Skeletal muscle cell (primary cell): ENCODE measurements at places on chromosomes 2 and 18.

- no peak for DNase-seq
Observed at GRCh38 chr2:201361078-201361733, 4.1 kb upstream of the FLACC1 start.

- DNase-seq = no peak
Observed at GRCh38 chr2:29073933-29074332, 390 bp downstream of the PCARE start.

DNA sequence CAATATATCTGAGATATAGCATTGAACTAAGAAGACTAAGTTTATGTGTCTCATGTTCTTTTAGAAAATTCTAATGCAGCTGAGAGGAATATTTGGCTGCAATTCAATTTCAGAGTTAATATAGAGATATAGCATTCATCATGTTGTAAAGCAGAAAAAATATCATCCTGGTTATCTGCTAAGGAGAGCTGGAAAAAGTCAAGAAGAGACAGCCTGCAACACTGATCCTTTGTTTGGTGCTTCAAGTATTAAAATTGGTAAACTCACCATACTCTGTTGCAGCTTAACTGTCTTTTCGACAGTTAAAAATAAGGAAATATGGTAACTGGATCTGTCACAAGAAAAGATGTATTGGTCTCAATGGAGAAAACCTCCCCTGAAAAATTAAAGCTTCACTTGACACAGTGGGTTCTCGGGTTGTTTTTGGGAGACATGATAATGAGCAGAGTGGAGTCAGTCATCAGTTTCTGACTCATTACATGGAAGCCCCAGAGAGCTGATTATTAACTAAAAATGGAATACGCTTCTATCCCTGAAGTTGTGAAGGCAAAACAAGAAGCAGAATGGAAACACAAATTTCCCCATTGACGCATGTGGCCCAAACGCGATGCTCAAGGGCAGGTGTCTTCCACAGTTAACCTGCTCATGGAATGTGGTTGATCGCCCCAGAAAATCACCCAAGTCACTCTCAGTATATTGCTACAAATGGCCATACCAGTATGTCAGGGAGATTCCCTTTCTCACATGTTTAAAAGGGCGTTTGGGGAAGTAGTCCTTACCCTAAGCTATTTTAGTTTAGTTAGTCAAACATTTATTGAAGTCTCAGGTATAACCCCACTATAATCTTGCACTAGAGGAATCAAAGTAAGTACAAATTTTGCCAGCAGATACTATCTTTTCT, 8.2 kb downstream of the BCL2 start:
- DNase-seq = no peak

- DNase-seq = no peak
Observed at GRCh38 chr2:5696404-5696944, 4.3 kb downstream of the SOX11 start.

DNA sequence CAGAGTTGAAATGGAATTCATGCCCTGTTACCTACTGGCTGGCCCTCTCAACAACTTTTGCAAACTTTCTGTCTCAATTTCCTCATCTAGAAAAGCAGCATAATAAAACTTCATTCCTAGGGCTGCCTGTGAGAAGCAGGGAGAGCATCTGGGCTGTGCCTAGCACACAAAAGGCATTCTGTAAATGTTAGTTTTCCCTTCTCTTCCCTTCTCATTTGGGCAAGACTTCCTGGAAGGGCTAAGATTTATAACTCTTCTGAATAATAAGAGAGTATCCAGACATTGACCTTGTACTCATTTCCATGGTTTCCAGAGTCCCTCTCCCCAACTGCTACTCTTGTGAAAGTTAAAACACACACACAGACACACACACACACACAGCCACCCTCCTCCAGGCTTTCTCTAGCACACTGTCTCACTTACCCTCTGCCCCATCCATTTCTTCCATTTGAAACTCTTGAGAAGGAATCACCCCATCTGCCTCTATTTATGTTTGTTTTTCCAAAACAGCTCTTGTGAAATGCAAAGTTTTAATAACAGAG, 302.1 kb downstream of the SMAD2 start:
- no peak for DNase-seq

DNA sequence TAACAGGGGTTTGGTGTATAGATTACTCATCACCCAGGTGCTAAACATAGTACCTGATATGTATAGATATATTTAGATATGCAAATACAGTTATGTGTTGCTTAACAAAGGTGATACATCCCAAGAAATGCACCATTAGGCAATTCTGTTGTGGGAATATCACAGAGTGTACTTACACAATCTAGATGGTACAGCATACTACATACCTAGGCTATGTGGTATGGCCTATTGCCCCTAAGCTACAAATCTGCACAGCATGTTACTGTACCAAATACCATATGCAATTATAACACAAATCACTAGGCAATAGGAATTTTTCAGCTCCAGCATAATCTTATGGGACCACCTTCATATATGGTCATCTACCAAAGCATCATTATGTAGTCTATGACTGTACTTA, 43.5 kb upstream of the NPAS2 start:
- no peak for DNase-seq

- DNase-seq = no peak
Observed at GRCh38 chr2:144331674-144332355, 188.1 kb downstream of the ZEB2 start.

DNA sequence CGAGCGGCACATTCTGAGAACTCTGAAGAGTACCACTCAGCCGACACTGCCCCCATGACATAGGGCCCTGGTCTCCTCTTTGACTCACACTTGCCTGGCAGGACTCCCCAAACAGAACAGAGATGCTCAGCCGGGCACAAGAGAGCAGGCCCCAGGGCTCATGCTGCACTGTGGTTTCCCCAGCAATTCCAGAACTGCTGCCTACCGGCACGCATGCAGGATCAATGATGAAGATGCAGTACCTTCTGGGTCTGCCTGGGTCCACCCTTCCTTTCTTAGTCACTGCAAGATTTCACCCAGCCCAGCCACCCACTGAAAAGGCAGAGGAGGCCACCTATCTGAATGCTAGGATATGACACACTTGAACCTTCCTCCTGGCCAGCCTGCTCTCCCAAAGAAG, 49.4 kb downstream of the BCL11A start:
- no peak for DNase-seq

GRCh38 chr2:223594831-223595230, 7.3 kb downstream of the SCG2 start:
- no peak for DNase-seq

GRCh38 chr2:232382331-232383225, 4.0 kb downstream of the ALPP start:
- no peak for DNase-seq

DNA sequence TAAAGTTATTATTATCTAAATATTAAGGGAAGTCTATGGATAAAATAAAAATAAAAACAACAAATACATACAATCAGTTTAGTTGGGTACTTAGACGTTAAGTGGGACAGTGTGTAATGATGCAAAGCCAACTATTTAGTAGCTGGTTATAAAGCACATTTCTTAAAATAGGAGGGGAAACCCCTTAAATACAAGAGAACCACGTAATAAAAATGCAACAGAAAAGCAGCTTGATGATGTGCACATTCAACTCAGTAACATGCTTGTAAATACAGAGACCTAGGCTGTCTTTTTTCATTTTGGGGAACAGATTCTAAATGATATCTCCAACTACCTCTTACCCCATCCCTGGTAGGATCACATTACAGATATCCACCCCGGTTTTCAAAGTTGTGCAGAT, 134.3 kb upstream of the AQP4 start:
- no peak for DNase-seq

GRCh38 chr2:45968946-45969584, 317.6 kb downstream of the PRKCE start:
- DNase-seq = peak; percentile 17

- DNase-seq = no peak
Observed at GRCh38 chr2:189628817-189629530, 32.3 kb upstream of the ASNSD1 start.

- no peak for DNase-seq
Observed at GRCh38 chr18:22447792-22448191, 30.1 kb upstream of the CTAGE1 start.

DNA sequence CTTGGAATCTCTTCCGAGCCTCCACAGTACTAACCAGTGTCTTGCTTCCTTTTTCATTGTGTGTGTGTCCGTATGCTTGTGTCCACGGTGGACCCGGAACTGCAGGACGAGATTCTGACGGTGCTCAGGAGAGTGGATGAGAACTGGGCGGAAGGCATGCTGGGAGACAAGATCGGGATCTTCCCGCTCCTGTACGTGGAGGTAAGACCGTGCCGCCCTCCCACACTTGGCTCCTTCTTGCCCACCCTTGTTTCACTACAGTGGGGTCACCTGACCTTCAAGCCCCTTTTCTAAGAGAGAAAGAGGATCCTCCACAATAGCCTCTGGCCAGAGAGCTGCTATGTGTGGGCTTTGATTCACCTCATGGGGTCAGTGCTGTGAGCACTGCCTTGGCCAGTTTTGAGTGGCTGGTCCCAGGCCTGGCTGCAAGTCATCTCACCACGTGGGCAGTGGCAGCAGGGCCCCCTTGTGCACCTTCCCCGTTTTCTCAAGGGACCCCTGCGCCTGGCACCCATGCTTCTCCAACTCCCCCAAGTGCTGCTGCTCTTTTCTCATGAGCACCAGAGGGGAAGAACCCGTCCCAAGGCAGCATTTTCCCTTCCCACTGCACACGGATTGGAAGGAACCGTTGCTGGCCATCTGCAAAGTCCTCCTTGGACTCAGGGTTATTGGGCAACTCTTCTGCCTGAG, 242.1 kb downstream of the SEPTIN10 start:
- no peak for DNase-seq

DNA sequence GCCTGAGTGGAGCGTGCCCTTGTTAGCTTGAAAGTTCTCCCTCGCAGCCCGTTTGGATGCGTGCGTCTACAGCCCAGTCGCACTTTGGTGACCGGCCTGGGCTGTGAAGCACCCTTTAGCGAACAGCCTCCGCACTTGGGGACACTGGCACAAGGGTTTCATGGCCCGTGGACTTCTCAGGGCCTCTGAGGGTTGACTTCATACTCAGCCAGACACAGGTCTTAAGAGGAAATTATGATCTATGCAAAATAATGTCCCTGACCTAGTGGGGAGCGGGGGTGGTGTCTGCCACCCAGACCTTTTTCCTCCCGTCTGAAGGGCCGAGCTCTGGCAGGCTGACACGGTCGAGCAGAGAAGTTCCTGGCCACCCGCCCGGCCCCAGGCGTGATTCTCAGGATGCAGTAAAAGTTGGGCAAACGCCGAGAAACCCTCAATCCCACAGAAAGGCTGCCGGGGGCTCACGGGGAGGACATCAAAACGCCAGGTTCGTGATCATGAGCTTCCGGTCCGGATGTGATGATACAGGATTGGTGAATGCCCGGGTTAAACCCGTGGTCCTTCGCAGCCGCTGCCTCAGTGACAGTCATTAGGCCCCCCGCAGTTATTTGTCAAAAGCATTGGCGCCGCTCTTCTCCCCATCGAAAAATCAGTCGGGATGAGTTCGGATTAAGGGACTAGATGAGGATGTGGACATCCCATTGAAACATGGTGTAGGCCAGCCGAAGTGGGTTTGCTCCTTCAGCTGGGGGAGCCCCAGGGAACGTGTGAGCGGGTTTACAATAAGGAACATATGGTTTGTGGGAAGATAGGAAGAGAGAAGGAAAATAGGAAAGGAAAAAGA, 3.6 kb upstream of the PAX3 start:
- DNase-seq = no peak

DNA sequence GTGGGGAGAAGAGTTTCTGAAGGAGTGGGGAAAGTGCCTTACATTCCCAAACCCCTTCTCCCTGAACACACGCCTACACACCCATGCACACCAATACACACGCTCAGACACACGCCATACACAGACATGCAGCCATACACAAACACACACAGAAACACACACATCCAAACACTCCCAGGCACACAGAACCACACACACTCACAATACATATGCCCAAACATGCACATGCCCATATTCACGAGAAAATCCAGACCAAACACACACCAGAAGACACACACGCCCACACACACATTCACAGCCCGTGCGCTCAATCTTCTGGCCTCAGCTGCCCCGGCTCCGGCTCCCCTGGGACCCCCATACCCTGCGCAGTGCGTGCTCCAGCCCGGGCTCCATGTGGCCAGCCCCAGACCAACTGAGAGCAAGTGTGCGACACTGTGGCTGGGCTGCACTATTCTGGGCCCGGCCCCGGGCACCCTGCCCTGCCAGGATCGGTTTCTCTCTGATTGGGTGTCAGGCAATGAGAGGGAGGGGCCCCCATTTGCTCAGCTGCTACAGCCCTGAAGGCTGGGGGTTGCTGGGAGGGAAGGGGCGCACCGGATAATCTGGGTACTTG, at the start of gene PRKAG3:
Gene PRKAG3, minus strand, starts transcription at position 426 of the 613 bp plus-strand sequence.
- DNase-seq = no peak

DNA sequence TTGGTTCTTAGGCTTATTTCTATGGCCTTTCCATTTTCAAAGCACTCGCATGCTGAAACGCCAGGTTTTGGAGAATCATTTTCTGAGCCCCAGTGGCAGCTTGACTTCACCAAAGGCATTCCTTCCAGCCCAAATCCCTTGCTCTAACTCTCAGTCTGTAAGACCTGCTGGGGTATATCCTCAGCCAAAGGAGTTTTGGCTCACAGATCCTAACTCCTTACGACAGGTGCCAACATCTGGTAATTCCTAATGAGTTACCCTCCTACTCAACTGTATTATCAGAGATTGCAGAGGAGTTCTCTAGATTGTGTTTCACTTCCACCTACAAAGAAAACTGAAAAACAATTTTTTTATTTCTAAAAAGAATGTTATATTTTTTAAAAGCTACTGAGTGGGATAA, 79.0 kb upstream of the RAB27B start:
- no peak for DNase-seq

- DNase-seq = no peak
Observed at GRCh38 chr2:86221066-86221684, 21.9 kb downstream of the MRPL35 start.
